ENCODE measurements at places on chromosomes 5 and 9. TPM values are rescaled to one million over a fixed set of nuclear protein-coding genes. Genes with fewer than 3 reads are reported as not detected.

GRCh38 chr5:38013107-38013506, 173.3 kb upstream of the GDNF start:
- DNase-seq, result no peak

GRCh38 chr5:180115326-180116076, 43.9 kb upstream of the RNF130 start:
- no peak for DNase-seq

- DNase-seq, result no peak
Observed at GRCh38 chr5:178477802-178478201, 112.4 kb downstream of the COL23A1 start.

- no peak for DNase-seq
Observed at GRCh38 chr5:88878976-88879375, 4.0 kb downstream of the MEF2C start.

- no peak for DNase-seq
Observed at GRCh38 chr5:115382989-115383388, 86.5 kb upstream of the CCDC112 start.

DNA sequence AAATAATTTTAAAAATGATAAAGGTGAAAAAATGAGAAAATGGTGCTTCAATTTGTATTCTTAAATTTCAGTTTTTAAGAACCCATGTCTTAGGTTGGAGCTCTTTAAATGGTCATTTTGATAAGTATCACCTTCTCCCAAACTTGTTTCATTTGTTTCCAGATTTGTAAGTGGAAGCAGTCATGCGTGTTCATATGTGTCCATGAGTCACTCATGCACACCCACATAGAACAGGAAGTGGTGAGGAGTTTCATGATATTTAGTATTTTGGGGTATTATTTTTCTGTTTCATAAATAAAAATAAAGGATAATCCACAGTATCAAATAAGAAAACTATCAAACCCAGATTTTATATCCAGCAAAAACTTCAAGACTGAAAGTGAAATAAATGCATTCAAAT, 570.4 kb upstream of the ST8SIA4 start:
- no peak for DNase-seq

- no peak for DNase-seq
Observed at GRCh38 chr9:109017061-109017460, 3.8 kb upstream of the CTNNAL1 start.

GRCh38 chr9:123669346-123669745, 260.6 kb downstream of the DENND1A start:
- DNase-seq, result no peak

DNA sequence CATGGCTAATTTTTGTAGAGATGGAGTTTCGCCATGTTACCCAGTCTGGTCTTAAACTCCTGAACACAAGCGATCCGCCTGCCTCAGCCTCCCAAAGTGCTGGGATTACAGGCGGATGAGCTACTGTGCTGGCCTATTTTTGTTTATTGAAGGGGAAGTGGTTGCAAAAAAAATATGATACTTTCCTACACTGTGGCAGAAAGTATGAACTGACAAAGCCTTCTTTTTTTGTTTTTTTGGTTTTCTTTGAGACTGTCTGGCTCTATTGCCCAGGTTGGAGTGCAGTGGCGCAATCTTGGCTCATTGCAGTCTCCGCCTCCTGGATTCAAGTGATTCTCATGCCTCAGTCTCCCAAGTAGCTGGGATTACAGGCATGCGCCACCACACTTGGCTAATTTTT, 50.9 kb downstream of the OSTF1 start:
- DNase-seq, result no peak

Gene PLPP7
- total RNA-seq, result 9.6 TPM

Gene C9orf153
- 0.72 TPM for total RNA-seq

Data from umbilical cord (tissue), 2 donors.